ENCODE measurements at places on chromosomes 3 and 15.

GRCh38 chr3:7075901-7076300 is 215.0 kb downstream of the GRM7 start:
- DNase-seq: no peak

DNA sequence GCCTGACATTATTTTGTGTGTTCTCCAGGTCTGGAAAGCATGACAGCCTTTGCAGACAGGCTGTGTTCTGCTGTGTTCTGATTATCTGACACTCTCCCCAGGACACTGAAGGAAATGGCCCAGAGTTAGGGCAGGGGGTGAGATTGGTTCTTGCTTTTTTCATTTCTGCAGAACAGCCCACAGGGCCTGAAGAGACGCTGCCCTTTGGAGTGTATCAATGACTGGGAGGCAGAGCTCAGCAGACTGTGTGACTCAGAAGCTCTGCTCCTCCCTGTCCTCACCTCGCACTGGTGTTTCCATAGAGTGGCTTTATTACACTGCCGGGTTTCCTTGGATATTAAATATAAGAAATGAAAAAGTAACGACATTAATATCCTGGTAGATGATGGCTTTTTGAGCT is 523.6 kb downstream of the NTRK3 start:
- DNase-seq: no peak

- no peak for DNase-seq
These were observed 188.4 kb downstream of the ABHD5 start for GRCh38 chr3:43879166-43879565.

DNA sequence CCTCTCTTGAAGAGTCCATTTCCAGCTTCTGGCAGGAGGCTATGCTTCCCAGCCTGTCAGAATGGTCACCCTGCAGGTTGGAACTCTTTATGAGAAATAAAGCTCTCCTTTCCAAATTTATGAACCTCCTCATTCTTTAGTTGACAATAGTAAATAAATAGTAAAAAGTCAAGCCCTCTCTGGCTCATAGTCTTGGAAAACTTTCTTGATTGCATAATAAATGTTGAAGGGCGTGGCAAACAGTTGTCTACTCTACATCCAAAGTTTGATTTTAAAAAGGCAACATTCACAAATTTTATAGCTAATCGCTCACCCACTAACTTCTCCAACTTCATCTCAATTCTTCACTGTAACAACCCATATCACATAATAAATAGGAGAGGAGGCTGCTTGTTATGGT is 58.8 kb downstream of the MCF2L2 start:
- DNase-seq: no peak

- no peak for DNase-seq
These were observed 128.1 kb downstream of the RPL22L1 start for GRCh38 chr3:170741756-170742529.

GRCh38 chr15:96087180-96087884 is 243.2 kb upstream of the NR2F2 start:
- no peak for DNase-seq

DNA sequence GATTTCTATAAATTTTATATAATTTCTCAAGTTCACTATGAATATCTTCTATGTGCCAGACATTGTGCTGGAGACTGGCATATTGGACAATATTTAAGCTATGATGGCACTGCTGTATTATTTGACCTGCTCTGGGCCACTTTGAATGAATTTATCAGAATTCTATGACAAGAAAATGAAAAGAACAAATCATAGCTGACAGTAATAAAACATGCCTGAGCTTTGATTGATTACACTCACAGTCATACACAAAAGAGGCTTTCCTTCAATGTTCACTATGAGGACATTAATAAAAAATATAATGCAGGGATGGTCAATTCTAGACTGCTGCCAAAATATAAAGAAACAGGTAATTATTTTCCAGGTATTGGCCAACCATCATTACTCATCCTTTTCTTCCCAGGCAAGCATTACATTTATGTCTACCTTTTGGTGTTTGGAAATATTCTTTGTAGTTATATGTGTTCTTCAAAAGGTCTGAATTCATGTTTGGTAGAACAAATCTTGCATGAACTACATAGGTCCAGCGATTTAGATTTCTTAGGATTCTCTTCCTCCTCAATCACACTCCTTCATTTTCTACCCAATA is 81.0 kb upstream of the ALCAM start:
- DNase-seq: no peak

- no peak for DNase-seq
These were observed 414.2 kb downstream of the PDCD6IP start for GRCh38 chr3:34212656-34213055.

DNA sequence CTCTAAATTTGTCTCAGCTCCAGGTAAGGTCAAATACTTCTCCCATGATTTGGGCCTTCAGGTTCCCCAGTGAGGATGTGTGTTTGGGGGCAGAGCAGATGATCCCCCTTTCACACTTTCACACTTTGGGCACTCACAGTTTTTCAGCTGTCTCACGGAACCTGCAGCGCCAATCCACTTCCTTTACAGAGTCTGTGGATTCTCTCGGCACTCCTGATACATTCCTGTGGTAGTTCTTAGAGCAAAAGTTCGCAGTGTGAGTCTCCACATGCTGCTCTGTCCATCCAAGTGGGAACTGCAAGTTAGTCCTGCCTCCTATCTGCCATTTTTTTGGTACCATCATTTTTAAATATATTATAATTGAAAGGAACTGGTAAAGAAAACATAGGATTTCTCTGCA is 20.2 kb upstream of the CPOX start:
- no peak for DNase-seq

GRCh38 chr3:71086777-71087142 is 496.8 kb downstream of the FOXP1 start:
- DNase-seq: no peak

- DNase-seq: no peak
These were observed 51.9 kb downstream of the STRIT1 start for GRCh38 chr3:155241579-155241978.

- no peak for DNase-seq
These were observed 24.9 kb upstream of the GNB4 start for GRCh38 chr3:179476215-179476614.

DNA sequence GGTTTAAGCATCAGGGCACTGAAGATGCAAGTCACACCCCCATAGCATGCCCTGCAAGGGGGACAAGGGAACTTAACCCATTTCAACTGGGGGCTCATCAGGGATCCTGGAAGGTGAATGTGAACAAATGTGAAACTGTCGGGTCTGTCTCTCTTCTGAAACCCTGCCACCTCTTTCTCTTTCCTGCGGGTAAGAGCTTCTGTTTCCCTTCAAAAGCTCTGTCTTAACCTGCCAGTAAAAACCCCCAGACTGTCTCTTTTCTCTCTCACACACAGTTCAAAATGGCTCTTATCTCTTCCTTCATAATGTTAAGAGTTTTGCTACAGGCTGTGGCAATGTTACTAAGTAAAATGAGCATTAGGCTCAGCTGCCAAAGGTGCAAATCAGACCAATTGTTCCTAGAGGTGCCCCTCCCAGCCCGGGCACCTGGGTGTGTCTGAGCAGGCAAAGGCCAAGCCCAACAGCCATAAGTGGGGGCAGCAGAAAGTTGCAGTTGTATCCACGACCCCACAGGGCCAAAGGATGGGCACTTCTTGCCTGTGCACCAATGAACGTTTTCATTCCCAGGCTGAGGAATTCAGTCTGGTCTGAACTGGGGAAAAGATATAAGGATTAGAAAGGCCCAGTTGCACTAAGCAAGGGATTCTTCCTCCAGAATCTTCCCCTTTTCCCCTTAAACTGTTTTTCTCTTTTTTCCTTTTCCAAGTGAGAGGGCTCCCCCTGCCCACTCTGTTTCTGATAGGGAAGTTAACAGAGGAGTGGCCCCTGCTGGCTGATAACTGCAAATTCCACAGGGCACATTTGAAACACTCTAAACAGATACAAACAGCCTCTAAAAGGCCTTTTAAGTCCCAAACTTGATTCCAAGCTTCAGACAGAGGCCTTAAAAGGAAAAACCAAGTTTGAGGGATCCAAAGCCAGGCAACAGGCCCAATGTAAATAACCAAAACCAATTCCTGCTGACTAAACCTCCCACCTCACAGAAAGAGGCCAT is 113.8 kb upstream of the EPHA6 start:
- DNase-seq: no peak

GRCh38 chr15:33934921-33935320 is 33.4 kb upstream of the CHRM5 start:
- no peak for DNase-seq

GRCh38 chr3:72163809-72164634 is 379.1 kb upstream of the PROK2 start:
- no peak for DNase-seq

DNA sequence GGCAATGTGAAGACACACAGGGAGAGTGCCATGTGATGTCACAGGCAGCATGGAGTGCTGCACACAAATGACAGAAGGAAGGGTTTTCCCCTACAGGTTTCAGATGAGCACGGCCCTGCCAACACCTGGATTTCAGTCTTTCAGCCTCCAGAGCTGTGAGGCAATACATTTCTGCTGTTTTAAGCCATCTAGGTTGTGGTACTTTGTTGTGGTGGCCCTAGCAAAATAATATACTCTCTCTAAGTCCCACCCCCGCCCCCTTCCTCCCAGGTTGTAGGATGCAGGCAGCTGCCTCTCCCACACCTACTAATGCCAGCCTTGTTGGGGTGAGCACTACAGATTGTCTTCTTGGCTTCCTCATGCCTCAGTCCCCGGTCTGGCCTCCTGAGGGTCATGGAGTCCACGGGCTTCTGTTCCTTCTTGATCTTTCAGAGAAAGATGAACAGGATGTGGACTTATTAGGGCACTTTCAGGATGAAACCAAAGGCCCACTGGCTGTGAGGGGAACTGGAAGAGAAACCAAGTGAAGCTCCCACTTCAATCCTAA is 180.0 kb downstream of the CD47 start:
- no peak for DNase-seq

- DNase-seq: no peak
These were observed 33.0 kb downstream of the PTPRG start for GRCh38 chr3:61594144-61594963.
